GM23248 (cell line): ENCODE measurements at places on chromosomes 4 and X. TPM values are rescaled to one million over a fixed set of nuclear protein-coding genes. Genes with fewer than 3 reads are reported as not detected.
A peak's percentile ranks its signal among the peaks of the same experiment; 100 is the strongest.

DNA sequence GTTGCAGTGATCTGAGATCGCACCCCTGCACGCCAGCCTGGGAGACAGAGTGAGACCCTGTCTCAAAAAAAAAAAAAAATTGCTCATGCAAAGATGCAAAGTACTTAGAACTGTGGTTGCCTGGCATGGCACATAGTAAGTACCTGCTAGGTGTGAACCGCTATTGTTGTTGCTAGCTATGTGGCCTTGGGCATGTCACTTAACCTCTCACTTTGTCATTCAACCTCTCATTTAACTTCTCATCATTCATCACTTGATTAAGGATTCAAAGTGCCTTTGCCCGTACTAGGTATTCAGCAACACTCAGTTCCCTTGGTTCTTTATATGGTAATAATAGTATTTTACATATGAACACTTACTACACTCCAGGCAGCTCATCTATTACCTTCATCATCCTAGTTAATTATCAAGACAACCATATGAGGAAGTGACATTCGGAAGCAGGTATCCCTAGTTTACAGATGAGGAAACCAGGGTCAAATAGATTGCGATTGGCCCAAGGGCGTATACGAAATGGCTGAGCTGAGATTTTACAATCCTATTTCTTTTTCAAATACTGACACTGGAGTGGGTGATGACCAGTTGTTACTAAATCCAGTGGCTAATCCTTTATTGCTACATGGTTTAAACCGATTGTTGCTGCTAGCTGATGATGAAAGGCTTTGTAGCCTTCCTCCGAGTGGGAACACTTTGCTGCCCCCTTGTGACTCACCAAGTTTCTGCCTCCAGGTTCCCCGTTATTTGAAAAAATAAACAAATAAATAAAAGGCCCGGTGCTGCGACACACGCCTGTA is 28.8 kb upstream of the SOWAHD start:
- DNase-seq: peak; percentile 79

GRCh38 chr4:5547651-5548249 is 160.6 kb downstream of the EVC2 start:
- DNase-seq: no peak

Gene DNAAF6
- not detected in 2 replicates for total RNA-seq

Gene ARHGAP36
- total RNA-seq: not detected in 2 replicates

Gene GPC4
- total RNA-seq: 1.9 and 2.5 TPM in 2 replicates

Gene MAGEC1
- total RNA-seq: not detected in 2 replicates

- DNase-seq: peak; percentile 81
Observed at GRCh38 chr4:142265536-142265935, 580.6 kb downstream of the INPP4B start.

Gene EFHC2
- total RNA-seq: not detected in 2 replicates

DNA sequence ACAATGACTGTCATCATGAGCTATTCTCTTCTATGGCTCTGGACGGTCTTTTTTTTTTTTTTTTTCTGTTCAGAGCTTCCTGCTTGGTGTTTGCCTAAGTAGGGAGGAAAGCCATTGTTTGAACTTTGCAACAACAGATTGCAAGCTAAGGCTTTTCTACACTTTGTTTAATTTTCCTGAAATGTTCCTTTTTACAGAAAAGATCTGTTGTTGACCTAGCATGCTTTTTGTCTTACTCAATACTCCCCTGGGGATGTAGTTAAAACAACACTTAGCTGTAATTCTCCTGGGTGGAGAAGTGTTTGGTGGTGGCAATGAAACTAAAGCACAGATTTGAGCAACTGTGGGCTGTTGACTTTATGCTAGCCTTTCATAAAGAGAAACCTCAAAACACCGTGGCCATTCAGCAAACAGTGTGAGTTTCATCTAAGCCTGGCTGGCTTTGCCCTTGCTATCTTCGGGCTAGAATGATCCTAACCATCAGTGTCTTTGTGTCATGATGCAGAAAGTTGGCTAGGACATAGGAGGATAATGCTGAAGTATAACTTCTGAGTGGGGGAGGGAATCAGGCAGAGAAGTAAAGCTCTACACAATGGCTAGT is 110.5 kb downstream of the ANXA3 start:
- peak; percentile 69 for DNase-seq
